Cerebellar nuclear complex (tissue), 1 donor: ENCODE measurements at places on chromosomes 6 and 20.

DNA sequence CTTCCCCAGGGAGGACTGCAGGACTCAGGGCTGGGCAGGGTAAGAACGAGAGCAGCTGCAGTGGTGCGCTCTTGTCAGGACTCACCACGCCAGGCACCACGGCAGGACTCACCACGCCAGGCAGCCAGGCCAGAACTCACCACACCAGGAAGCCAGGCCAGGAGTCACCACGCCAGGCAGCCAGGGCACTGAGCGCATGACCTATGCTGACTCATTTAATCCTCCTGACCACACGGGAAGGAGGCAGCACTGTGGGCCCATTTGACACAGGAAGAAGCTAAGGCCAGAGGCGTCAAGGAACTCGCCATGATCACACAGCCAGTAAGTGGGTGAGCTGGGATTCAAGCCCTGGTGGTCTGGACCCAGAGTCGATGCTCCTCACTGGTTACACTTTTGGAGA lies 189.3 kb downstream of the PREX1 start:
- DNase-seq: no peak

DNA sequence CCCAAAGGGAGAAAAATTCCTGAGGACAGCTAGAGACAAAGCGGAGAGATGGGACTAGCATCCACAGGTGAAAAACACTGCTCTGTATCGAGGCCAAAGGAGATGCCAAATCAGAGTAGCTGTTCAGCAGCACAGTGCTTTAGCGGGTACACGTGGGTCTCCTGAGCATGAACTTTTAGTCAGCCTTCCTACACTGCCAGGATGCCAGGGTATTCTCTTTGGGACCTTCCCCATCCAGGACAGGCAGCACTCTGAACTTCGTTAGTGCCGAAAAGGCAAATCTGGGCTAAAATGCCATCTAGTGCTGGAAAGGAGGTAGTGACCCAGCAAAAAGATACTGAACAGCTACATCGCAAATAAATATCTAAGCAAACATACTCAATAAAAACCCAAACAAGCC lies 64.9 kb downstream of the C6orf58 start:
- no peak for DNase-seq

- no peak for DNase-seq
Measured at GRCh38 chr20:32609993-32610392, 24.9 kb upstream of the NOL4L start.

GRCh38 chr6:90123831-90124230 lies 172.8 kb downstream of the BACH2 start:
- no peak for DNase-seq

DNA sequence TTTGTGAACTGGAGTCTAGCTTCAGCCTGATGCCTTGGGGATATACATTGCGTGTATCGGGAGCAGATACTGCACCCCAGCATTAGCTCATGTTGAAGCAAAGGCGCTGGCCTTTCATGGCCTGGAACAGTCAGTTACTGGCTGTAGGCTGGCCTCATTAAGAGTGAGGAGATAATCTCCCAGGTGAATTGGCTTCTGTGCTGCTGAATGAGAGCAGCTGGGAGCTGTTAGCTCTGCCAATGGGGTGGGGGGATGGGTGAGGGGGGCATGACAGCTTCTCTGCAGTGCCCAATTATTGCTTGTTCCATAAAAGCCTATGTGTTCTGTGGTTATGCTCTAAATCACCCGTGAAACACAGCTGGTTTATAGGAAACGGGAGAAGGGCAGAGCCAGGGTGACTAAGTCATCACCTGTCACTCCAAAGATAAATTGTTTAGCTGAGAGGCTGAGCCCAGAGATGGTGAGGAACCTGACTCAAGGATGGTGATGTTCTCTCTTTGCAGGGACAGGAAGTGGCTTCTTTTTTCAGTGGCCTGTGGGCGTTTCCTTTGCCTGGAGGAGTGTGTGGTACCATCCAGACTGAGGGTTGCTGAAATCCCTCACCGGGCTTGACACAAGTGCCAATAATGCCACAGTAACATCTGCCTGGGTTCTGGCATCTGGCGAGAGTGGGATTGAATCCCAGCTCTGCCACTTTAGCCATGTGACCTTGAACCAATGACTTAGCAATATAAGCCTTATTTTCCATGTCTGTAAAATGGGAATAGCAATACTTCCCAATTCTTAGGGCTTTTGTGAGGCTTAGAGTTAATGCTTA lies 170.8 kb downstream of the BCAS1 start:
- no peak for DNase-seq

DNA sequence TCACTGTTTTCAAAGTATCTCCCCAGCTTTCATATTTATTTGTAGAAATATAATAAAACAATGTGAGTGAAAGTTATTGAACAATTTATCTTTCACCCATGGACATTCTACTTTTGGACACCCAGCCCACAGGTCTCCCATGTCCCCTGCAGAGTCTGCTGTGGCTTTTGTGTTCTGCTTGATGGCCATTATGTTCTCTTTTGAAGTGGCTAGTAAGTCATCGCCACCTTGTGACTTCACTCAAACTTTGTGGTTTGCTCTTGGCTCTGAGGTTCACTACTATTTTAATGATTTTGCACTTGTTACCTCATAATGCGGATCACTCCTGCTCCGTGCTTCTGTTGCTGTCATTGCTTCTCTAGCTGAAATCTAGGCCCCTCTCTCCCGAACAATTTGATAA lies 10.2 kb upstream of the DEFB113 start:
- DNase-seq: no peak

DNA sequence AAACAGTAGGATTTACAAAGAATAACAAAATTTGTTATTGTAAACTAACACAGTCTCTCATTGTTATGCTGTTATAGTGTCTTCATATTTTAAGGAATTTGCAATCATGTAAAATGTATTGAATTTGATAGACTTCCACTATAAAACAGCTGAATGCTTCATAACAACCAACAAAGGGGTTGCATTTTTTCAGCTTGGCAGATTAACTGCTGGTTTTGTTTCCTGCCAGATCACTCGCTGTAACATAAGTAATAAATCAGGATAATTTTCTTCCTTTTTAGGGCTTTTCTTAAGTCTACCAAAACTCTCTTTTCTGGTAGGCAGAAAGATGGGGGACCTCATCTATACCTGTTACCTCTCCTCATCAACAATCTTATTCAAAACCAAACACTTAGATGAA lies 169.8 kb downstream of the SAMD5 start:
- no peak for DNase-seq

- no peak for DNase-seq
Measured at GRCh38 chr20:16364320-16364687, 208.9 kb downstream of the KIF16B start.

- DNase-seq: no peak
Measured at GRCh38 chr6:82045965-82046756, 201.4 kb downstream of the IBTK start.

DNA sequence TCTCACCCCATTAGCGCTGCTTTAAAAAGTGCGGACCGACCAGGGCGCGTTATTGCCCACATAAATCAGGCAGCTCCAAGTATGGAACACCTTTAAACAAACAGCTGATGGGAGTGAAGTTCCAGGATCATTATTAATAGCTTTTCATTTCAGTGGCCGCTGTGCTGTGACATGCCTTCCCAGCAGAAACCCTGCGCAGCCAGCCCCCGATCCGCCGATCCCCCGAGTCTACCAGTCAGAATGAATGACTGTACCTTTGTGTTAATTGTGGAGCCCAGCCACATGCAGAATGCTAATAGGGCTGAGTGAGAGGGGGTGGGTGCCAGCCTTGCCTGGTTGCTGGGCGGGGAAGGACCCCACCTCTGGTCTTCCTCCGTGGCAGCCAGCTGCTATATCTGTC lies 21.9 kb downstream of the CDH22 start:
- DNase-seq: no peak

- DNase-seq: no peak
Measured at GRCh38 chr6:143823548-143823947, 19.6 kb upstream of the LTV1 start.

DNA sequence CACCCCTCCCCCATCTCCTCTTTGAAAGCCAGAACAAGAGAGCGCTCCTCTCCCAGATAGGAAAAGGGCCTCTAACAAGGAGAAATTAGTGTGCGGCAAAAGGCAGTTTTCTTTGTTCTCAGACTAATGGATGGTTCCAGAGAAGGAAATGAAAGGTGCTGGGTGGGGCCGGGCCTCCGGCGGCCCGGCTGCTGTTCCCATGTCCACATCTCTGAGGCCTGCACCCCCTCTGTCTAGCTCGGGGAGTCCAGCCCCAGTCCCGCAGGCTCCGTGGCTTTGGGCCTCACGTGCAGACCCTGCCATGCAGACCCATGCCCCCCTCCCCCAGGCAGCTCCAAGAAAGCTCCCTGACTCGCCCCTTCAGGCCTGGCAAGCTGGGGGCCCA lies 35.8 kb upstream of the MRGBP start:
- no peak for DNase-seq

- no peak for DNase-seq
Measured at GRCh38 chr6:731924-732323, 39.0 kb upstream of the EXOC2 start.

GRCh38 chr20:23242104-23242503 lies 108.5 kb upstream of the NXT1 start:
- DNase-seq: no peak

DNA sequence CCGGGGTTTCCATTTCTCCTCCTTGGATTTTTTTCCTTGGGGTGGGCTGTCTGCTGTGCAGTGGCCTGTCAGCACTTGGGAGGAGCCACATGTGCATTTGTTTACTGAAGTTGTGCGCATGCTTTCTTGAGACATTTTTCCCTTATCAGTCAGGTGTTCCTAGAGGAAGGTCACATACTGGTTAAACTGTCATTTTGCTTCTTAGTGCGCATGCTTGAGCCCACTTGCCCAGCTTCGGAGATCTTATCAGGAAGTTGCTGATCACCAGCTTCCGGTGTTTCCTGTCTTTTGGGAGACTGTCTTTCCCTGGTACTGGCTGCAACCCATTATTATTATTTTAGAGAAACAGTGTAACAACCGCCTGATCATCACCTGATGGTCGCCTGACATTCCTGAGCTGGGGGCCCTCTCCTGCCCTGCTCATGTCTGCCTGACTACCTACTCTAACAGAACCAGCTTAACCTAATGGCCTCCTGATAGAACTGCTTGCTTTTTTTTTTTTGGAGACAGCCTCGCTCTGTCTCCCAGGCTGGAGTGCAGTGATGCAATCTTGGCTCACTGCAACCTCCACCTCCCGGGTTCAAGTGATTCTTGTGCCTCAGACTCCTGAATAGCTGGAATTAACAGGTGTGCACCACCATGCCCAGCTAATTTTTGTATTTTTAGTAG lies 378 bp upstream of the ERVFRD-1 start:
- no peak for DNase-seq

GRCh38 chr6:50998905-50999304 lies 180.2 kb downstream of the TFAP2B start:
- DNase-seq: no peak

- no peak for DNase-seq
Measured at GRCh38 chr6:24902782-24903181, 33.0 kb downstream of the RIPOR2 start.

DNA sequence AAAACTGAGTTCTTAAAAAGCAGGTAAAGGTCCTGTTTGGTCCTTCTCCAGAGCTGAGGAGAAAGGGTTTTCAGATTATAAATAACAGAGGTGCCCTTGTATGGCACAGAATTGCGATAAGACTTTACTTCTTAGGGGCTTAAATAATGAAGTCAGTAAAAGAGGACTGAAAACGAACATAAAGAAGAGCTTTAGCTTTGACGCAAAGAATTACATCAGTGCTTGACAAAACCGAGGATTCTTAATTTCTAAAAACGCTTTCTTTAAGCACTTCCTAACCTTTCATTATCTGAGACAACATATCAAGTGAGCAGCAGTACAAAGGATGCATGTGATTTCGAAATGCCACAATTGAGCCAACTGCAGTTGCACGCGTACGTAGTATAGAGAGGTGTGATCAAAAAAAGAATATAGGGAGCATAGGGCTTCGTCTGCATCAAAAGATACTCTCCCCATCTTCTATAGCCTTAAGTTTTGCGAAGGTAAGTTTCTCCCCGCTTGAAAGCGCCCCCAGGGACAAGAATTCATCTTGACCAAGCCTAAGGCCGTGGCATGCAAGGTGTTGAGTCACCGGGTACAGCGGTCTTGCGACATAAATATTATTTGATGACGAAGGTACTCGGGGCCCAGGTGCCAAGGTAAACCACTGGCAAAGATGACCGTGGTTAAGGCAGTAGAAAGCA lies 778 bp upstream of the LOC128125822 start:
- DNase-seq: no peak

GRCh38 chr6:111564482-111564945 lies 41.2 kb downstream of the TRAF3IP2 start:
- DNase-seq: peak; percentile 12

GRCh38 chr6:43444036-43444435 lies 11.3 kb downstream of the DLK2 start:
- DNase-seq: no peak

- no peak for DNase-seq
Measured at GRCh38 chr20:43938017-43938655, 23.5 kb downstream of the TOX2 start.

DNA sequence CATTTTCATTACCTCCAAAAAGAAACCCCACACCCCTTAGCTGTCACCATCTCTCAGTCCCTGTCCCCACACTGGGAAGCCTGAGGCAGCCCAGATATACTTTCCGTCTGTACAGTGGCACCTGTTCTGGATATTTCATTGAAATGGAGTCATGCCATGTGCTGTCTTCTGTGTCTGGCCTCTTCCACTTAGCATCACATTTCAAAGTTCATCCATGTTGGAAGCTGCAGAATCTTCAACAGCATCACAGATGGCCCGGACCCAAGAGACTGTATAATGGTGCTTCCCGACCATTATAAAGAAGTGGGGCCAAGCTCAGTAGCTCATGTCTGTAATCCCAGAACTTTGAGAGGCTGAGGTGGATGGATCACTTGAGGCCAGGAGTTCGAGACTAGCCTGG lies 58.4 kb downstream of the DLGAP4 start:
- DNase-seq: no peak

DNA sequence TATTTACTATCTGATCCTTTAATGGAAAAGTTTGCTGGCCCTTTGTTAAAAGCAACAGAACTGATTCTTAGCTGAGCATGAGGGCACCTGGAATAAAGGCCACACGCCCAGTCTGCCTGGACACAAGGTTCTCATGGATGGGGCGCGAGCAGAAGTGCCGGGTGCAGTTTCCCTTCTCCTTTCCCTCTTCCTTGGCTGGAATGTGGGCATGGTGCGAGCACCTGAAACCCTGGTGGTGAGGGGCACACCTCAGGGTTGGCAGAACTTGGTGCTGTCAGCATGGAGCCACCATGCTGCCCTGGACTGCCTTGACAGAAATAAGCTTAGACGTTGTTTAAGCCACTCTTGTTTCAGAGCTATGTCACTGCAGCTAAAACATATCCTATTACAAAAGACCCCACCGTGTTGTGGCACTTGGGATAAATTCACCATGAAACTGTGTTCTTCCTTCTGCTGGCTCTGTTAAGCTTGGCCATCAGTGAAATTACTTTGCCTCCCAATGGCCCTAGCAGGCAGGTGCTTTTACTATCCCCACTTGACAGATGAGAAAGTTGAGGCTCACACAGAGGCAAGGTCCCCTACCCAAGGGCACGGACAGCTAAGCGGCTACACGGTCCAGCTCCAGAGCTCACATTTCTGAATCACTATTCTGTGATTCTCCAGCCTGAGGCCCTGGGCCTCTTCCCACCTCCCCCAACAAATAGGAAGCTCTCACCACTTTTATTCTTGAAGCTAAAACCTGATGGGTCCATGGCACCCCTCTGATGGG lies 115.9 kb downstream of the PREX1 start:
- no peak for DNase-seq
